ENCODE measurements at places on chromosomes 4 and X.

GRCh38 chr4:56077676-56078075 is 128.9 kb downstream of the CEP135 start:
- no peak for DNase-seq
- no peak overlapping the region for H3K4me3 ChIP-seq
- no peaks in the 10 kb centered on the region for H3K27me3 ChIP-seq
- peaks cover 2% of the 10 kb centered on the region for H3K36me3 ChIP-seq
- H3K4me1 ChIP-seq = peaks cover 21% of the 10 kb centered on the region
- peak overlapping the region; percentile 21 for H3K27ac ChIP-seq

DNA sequence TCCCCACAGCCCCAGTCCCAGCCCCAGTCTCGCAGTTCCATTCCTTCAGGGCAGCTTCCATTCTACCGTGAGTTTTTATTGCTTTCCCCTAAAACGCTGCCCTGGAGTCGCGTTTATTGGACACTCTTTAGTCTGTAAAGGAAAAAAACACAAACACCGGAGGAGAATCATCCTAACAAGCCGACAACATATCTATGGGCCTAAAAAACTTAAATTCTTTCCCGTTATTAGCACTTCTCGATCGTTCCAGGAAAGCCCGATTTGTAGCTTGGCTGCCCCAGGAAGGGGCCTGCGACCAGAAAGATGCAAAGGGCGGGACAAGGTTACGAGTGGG is 178.5 kb downstream of the CBR4 start:
- H3K27ac ChIP-seq = peak overlapping the region; percentile 94
- no peaks in the 10 kb centered on the region for H3K27me3 ChIP-seq
- peak overlapping the region; percentile 90 for H3K4me3 ChIP-seq
- H3K36me3 ChIP-seq = peaks cover 8% of the 10 kb centered on the region
- peaks cover 39% of the 10 kb centered on the region for H3K4me1 ChIP-seq

GRCh38 chr4:38582445-38582844 is 81.6 kb upstream of the KLF3 start:
- H3K4me3 ChIP-seq = no peak overlapping the region
- no peaks in the 10 kb centered on the region for H3K36me3 ChIP-seq
- no peaks in the 10 kb centered on the region for H3K27me3 ChIP-seq
- no peak for DNase-seq
- no peak overlapping the region for H3K27ac ChIP-seq

DNA sequence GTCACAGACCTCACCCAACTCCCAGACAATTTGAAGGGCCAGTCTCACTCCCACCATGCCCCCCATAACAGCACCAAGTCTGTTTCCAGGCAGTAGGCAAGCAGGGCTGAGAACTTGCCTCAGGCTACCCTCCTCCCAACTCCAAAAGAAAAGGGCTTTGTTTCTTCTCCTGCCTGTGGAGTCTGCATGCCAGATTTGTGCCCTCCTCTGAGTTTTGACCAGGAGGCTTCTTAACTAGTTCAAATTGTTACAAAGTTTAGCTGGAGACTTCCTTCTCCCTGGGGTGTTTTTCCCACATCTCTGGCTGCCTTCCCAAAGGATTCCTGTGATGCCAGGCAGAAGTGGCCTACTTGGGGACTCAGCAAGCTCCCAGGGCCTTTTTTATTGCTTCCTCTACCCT is 29.6 kb downstream of the PBDC1 start:
- no peaks in the 10 kb centered on the region for H3K27me3 ChIP-seq
- no peak overlapping the region for H3K4me3 ChIP-seq
- H3K27ac ChIP-seq = no peak overlapping the region
- DNase-seq = no peak
- no peaks in the 10 kb centered on the region for H3K36me3 ChIP-seq

DNA sequence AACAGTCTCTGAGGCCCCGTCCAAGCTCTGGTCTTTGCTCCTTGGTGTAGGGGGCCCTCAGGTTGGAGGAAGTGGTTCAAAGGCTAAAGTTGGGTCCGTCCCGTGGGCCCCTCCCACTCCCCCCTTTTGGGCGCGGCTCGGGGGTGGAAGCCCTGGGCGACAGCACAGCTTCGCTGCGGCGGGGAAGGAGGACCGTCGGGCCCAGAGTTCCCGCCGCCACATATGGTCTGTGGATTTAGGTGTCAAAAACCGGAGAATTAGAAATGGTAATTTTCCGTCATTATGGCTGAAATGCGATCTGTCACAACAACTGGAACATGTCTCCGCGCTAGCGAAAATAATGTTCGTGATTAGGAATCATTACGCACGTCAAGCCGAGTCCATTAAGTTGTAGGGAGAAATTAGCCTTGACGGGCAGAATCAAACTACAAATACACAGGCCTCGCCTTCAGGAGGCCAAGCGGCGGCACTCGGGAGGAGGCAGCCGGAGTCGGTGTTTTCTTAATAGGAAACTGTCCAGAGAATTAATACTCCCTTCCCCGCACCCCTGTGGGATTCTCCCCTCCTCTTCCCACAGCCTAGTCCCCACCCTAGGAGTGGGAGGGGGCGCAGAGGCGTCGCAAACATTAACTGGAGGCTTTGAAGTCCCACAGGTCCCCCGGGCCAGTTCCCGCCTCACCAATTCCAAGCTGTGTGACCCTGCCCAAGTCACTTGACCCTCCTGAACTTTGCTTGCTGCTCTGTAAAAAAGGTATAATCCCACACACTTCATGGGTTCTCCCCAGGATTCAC is 15.0 kb downstream of the NKX3-2 start:
- H3K4me3 ChIP-seq = no peak overlapping the region
- no peak overlapping the region for H3K27ac ChIP-seq
- no peaks in the 10 kb centered on the region for H3K4me1 ChIP-seq
- peaks cover 99% of the 10 kb centered on the region for H3K27me3 ChIP-seq

DNA sequence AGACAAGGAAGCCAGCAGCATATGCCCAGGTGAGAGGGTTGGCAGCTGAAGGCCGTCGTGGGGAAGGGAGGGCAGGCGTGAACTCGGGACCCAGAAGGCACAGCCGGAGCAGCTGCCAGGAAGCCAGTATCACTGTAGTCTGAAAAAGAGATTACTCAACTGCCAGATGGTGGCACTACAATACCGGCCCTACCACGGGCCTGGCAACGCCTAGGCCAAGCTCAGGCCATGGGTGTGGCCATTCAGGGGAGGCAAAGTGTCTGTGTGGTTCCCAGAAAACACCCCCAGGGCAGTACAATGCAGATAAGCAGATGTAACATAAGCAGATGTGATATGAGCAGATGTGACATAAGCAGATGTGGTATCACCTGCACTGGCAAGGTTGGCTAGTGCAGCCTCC is 236.0 kb downstream of the AFAP1 start:
- no peak for DNase-seq
- no peak overlapping the region for H3K27ac ChIP-seq
- peaks cover 14% of the 10 kb centered on the region for H3K4me1 ChIP-seq
- peaks cover 4% of the 10 kb centered on the region for H3K27me3 ChIP-seq

GRCh38 chr4:79526641-79527565 is 118.9 kb upstream of the GK2 start:
- no peaks in the 10 kb centered on the region for H3K36me3 ChIP-seq
- H3K4me1 ChIP-seq = no peaks in the 10 kb centered on the region
- no peaks in the 10 kb centered on the region for H3K27me3 ChIP-seq
- no peak overlapping the region for H3K4me3 ChIP-seq

DNA sequence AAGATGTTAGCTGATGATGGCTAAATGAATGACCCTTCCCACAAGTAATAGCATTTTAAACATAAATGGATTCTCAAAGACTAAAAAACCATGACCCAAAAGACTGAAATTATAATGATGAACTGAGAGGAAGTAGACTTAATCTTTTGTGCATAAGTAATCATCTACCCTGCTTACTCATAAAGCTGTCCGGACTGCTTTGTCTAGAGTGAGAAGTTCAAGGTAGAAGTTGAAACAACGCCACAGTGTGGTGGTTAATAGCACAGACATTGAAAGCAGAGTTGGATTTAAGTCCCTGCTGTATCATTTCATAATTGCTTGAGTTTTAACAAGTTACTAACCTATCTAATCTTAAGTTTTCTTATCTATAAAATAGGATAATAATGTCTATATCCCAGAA is 346.6 kb downstream of the CENPC start:
- DNase-seq = no peak
- no peaks in the 10 kb centered on the region for H3K36me3 ChIP-seq

DNA sequence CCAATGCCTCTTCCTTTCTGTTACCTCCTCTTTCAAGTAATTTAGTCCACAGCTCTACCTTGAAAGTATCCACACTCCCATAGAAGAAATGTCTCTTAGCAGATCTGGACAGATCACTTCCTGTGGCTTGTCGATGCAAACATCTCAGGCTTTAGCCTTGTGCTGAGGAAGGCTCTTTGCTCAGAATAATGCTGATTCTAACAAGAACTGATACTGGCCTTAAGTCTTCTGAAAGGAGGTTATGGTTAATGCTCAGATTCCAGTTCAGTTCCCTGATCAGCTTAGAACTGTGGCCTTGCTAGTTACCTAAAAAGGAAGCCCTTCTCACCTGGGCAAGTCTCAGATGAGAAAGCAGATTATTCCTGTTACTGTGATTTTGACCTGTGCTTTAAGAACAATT is 230.1 kb upstream of the FAT4 start:
- H3K4me3 ChIP-seq = no peak overlapping the region
- no peaks in the 10 kb centered on the region for H3K36me3 ChIP-seq
- H3K27ac ChIP-seq = no peak overlapping the region
- no peaks in the 10 kb centered on the region for H3K27me3 ChIP-seq

GRCh38 chr4:2846172-2846571 is 2.5 kb downstream of the ADD1 start:
- DNase-seq = no peak
- H3K36me3 ChIP-seq = no peaks in the 10 kb centered on the region
- H3K4me1 ChIP-seq = peaks cover 39% of the 10 kb centered on the region
- peak overlapping the region; percentile 88 for H3K4me3 ChIP-seq
- H3K27me3 ChIP-seq = no peaks in the 10 kb centered on the region

- peaks cover 41% of the 10 kb centered on the region for H3K36me3 ChIP-seq
- no peak overlapping the region for H3K27ac ChIP-seq
- H3K27me3 ChIP-seq = no peaks in the 10 kb centered on the region
- peaks cover 2% of the 10 kb centered on the region for H3K4me1 ChIP-seq
- no peak for DNase-seq
- no peak overlapping the region for H3K4me3 ChIP-seq
These were observed 147.8 kb downstream of the ARHGAP10 start for GRCh38 chr4:147879676-147880075.

DNA sequence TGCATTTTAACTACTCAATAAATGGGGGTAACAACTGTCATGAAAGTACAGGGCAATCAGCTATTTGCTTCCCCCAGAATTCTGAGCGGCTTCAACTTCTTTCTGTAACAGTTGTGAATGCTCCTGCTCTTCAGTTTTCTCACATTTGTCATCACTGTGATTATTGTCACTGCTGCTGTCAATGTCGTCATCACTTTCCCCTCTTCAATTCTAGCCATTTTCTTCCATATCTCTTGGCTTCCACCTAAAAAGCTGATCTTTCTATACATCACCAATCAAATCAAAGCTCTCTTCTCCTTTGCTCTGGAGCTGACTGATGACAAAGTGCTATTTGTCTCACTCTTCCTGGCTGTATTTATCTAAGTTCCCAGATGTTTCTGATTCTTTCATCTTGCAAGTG is 125.6 kb downstream of the COMMD8 start:
- H3K27ac ChIP-seq = no peak overlapping the region
- no peaks in the 10 kb centered on the region for H3K4me1 ChIP-seq
- H3K4me3 ChIP-seq = no peak overlapping the region
- H3K27me3 ChIP-seq = peaks cover 3% of the 10 kb centered on the region

DNA sequence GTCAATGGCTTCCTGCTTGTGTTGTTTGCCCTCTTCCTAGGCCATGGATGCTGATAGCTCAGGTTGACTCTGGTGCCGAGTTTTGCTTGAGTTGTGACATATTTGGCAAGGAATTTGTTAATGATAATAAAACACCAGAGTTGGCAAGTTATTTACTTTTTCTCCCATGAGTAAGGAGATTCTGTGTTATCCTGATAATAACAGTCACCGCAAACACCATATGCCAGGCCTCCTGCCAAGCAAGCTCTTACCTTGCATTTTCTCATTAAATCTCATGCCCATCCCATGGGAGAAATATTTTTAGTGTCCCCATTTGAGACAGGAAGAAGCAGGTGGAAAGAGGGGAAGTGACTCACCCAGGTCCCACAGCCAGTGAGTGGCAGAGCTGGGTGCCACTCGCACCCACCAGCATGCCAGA is 67.4 kb upstream of the CLCN4 start:
- H3K27me3 ChIP-seq = no peaks in the 10 kb centered on the region
- H3K4me1 ChIP-seq = no peaks in the 10 kb centered on the region
- no peak overlapping the region for H3K4me3 ChIP-seq
- peaks cover 20% of the 10 kb centered on the region for H3K36me3 ChIP-seq
- no peak for DNase-seq
- H3K27ac ChIP-seq = no peak overlapping the region

- H3K27ac ChIP-seq = no peak overlapping the region
- no peak overlapping the region for H3K4me3 ChIP-seq
- DNase-seq = no peak
- H3K4me1 ChIP-seq = no peaks in the 10 kb centered on the region
- no peaks in the 10 kb centered on the region for H3K27me3 ChIP-seq
- no peaks in the 10 kb centered on the region for H3K36me3 ChIP-seq
These were observed 629.9 kb upstream of the CT83 start for GRCh38 chrX:117092641-117093040.

- no peak overlapping the region for H3K4me3 ChIP-seq
- H3K27ac ChIP-seq = no peak overlapping the region
- H3K36me3 ChIP-seq = peaks cover 56% of the 10 kb centered on the region
- no peaks in the 10 kb centered on the region for H3K4me1 ChIP-seq
- no peak for DNase-seq
These were observed 32.5 kb downstream of the MAN2B2 start for GRCh38 chr4:6607368-6608055.

- no peak overlapping the region for H3K27ac ChIP-seq
- peaks cover 7% of the 10 kb centered on the region for H3K4me1 ChIP-seq
- peaks cover 6% of the 10 kb centered on the region for H3K36me3 ChIP-seq
- H3K27me3 ChIP-seq = peaks cover 8% of the 10 kb centered on the region
- no peak for DNase-seq
These were observed 6.8 kb downstream of the HTT-AS start for GRCh38 chr4:3067473-3068001.
